Activated B cell treated with CpG ODN at 0.5 μM for 24 hours (primary cell): ENCODE measurements at places on chromosomes 4 and X. TPM values are rescaled to one million over a fixed set of nuclear protein-coding genes. Genes with fewer than 3 reads are reported as not detected.
A peak's percentile ranks its signal among the peaks of the same experiment; 100 is the strongest.

GRCh38 chr4:138915756-138916155 lies 99.8 kb upstream of the NOCT start:
- DNase-seq, result no peak

GRCh38 chr4:9921326-9921725 lies 100.0 kb downstream of the SLC2A9 start:
- no peak for DNase-seq

DNA sequence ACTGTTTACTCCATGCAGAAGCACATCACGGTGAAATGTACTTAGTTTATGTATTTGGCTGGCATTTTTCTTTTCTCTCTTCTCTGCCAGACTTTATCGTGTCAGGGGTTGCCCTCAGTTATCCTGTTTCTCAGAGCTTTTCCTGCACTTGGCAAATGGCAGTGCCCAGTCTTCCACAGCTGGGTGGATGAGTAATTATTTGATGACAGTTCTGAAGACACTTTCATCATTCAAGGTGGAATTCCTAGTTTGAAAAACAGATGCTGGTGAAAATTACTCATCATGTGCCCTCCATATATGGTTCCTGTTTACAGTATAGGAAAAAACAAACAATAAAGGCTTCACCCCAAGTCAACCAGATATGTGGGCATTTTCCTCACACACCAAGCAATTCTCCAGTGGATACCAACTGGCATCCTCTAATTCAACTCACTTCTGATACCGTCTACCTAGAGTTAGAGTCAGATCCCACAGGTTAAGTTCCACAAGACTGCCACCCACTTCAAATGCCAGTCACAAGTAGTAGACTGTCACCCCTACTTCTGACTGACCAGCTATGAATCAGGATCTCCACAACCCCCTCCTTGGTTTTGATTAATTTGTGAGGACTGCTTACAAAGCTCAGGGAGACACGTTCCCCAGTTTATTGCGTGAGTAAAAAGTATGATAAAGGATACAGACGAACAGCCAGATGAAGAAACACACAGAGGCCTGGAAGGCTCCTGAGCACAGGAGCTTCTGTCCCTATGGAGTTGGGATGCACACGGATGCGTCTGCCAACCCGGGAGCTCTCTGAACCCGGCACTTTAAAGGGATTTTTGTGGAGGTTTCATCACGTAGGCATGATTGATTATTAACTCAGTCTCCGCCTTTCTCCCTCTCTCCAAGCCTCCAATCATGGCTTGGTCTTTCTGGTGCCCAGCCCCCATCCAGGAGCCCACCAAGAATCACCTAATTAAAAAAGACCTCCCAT lies 72.9 kb downstream of the CLDN34 start:
- no peak for DNase-seq

The CLCN3 gene
- total RNA-seq, result 23.0 and 28.6 TPM in 2 replicates

The FIP1L1 gene
- 72.7 and 80.1 TPM in 2 replicates for total RNA-seq

DNA sequence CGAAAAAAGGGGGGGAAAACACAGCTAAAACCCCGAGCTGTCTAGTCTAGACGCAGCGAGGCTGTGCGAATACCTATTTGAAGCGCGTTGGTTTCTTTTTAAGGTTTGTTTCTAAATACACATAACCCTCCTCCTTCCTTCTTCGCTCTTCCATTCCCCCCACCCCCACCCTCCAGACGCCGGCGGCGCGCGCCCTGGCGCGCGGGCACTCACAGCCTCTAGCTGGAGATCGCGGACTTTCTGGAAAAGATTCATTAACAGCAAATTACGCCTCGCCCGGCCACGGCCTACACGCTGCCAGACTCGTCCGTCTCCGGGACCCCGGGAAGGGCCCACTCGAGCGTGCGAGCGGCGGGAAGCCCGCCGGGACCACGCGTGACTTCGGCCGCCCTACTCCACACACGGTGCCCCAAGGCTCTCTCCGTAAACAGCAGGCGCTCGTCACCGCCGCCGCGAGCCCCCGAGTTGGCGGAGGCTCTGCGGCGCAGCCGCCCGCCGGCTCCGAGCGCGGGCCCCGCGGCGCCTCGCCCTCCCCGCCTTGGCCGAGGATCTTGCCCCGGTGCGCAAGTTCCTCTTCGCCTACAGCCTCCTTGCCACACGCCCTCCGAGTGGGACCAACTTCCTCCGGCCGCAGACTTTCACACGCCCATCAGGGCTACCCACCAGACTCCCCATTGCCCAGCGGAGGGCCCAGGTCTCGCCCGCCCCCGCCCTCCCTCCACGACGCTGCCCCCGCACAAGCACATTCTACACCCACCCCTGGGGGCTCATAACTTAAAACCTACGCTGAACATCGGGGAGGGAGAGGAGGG lies 2.0 kb downstream of the BCOR start:
- peak; percentile 33 for DNase-seq

The RPA4 gene
- total RNA-seq, result 0.81 and 0.86 TPM in 2 replicates

GRCh38 chr4:55907469-55907868 lies 41.3 kb upstream of the CEP135 start:
- no peak for DNase-seq

DNA sequence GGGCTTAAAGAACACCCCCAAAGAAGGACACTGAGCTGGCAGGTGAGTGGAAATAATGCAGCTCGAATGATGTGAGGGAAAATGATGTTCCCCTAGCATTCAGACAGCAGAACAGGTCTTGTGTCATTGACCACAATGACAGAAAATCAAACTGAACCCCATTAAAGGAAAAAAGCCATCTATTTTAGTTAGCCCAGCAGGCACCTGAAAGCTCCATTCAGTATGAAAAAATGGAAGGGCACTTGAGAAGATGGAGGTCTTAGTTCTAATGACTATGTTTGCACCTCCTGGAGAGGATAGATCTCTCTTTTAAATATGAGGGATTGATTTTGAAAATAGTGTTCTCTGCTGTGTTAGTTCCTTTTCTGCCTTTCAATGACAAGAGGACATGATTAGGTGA lies 323.1 kb downstream of the NKX6-1 start:
- DNase-seq, result no peak

The STATH gene
- total RNA-seq, result not detected in 2 replicates

The SYP gene
- total RNA-seq, result 0.82 and 1.6 TPM in 2 replicates

The ITIH6 gene
- not detected in 2 replicates for total RNA-seq

- no peak for DNase-seq
These were observed 173.2 kb downstream of the AREG start for GRCh38 chr4:74618166-74618565.

The CENPVL2 gene
- not detected in 2 replicates for total RNA-seq

DNA sequence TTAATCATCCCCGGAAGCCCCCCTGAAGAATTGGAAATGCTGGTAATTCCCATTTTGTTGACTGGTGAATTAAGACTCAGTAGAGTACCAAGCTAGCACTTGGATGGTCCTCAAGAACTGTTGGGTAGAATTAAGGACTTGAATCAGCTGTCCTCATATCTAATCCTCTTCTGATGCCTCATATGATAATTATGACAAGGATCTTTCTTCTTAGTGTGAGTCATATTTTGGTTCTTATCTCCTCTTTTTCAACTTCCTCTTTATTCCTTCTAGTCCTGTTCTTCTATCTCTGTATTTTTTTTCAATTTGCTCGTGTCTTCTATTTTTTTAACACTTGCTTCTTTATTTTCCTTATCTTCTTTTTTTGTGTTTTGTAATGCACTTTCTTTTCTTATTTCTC lies 206.3 kb upstream of the ANXA3 start:
- no peak for DNase-seq

GRCh38 chr4:47270201-47270888 lies 193.2 kb downstream of the COMMD8 start:
- no peak for DNase-seq

The CT55 gene
- total RNA-seq, result not detected in 2 replicates

The YIPF6 gene
- total RNA-seq, result 17.9 and 20.2 TPM in 2 replicates

The SMIM43 gene
- not detected in 2 replicates for total RNA-seq

The DIPK2B gene
- not detected in 2 replicates for total RNA-seq

DNA sequence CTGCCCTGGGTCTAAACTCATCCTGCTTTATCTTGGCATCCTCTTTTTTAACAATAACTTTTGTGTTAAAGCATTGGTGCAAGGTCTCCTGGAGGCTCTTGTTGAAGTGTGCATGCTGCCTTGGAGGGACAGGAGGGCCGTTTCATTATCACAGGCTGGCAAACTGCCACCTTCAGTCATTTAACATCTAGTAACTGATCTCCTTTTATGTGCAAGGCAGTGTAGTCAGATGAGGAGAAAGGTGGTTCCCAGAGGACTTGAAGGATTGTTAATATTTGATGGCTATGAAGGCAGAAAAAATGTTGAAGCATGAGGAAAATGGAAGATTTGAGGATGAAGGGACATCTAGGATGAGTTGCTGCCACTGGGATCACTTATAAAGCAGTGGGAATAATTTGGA lies 439.4 kb downstream of the RAPGEF2 start:
- no peak for DNase-seq

The HDAC8 gene
- total RNA-seq, result 29.0 and 39.6 TPM in 2 replicates

DNA sequence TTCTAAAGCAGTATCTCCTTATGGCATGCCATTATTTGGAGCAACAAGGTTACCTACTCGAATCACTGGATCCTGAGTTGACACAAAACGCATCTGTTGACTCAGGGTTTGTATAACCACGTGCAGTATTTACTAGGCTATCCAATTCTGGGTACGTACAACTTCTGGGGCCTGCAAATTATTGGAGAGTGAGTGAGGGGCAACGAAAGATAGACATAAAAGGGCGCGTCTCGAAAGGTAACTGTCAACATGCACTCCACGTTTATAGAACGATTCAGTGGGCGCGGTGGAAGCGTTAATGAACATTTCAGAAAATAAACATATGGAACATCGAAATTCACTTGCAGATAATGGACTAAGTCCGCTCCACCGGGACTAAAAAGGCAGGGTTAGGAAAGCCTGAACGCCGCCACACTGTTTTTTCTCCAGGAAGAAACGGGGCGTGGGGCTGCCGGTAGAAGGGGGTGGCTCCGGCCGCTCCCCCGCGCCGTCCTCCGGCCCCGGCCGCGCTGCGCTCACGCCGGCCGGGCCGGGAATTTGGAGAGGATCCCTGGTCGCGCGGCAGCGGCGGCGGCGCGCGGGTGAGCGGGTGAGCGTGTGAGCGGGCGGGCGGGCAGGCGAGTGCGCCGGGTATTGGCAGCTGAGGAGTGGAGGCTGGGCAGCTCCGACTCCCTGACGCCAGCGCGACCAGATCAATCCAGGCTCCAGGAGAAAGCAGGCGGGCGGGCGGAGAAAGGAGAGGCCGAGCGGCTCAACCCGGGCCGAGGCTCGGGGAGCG lies at the start of gene SMAD1:
TSS of gene SMAD1 (plus strand) at position 690 of the 778 bp plus-strand sequence. CDS start 32,761 bp downstream, outside the sequence.
- DNase-seq, result peak; percentile 17

The ARSH gene
- not detected in 2 replicates for total RNA-seq

The UGT2B15 gene
- 0.22 and 0.44 TPM in 2 replicates for total RNA-seq

DNA sequence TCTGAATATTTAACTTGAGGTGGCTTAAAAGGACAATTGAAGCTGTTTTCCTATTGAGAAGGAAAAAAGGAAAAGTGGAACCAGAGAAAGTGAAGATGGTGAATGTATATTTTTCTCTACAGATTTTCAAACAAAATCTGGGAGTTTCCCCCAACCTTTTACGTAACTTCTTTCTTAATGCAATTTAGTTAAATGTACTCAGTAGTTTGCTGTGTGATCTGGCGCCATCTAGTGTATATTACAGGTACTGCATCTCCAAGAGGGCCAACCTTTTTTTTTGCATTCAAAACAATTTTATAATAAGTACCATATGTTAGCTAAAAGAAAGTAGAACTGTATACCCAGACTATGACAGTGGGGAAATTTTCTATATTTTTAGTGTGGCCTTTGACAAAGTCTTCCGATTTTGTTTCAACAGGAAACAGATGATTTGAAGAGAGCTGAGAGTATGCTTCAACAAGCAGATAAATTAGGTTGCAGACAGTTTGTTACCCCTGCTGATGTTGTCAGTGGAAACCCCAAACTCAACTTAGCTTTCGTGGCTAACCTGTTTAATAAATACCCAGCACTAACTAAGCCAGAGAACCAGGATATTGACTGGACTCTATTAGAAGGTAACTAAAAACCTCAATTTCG lies 82.0 kb downstream of the PLS3 start:
- no peak for DNase-seq

The GPRASP1 gene
- total RNA-seq, result 4.6 and 5.9 TPM in 2 replicates

The HMX1 gene
- not detected in 2 replicates for total RNA-seq

GRCh38 chr4:147799986-147800555 lies 68.2 kb downstream of the ARHGAP10 start:
- no peak for DNase-seq

GRCh38 chr4:60948008-60948407 lies 252.1 kb upstream of the ADGRL3 start:
- DNase-seq, result no peak
